ENCODE measurements at places on chromosomes 1 and 21.

- no peak for DNase-seq
Measured at GRCh38 chr1:167082511-167083027, 7.6 kb downstream of the GPA33 start.

DNA sequence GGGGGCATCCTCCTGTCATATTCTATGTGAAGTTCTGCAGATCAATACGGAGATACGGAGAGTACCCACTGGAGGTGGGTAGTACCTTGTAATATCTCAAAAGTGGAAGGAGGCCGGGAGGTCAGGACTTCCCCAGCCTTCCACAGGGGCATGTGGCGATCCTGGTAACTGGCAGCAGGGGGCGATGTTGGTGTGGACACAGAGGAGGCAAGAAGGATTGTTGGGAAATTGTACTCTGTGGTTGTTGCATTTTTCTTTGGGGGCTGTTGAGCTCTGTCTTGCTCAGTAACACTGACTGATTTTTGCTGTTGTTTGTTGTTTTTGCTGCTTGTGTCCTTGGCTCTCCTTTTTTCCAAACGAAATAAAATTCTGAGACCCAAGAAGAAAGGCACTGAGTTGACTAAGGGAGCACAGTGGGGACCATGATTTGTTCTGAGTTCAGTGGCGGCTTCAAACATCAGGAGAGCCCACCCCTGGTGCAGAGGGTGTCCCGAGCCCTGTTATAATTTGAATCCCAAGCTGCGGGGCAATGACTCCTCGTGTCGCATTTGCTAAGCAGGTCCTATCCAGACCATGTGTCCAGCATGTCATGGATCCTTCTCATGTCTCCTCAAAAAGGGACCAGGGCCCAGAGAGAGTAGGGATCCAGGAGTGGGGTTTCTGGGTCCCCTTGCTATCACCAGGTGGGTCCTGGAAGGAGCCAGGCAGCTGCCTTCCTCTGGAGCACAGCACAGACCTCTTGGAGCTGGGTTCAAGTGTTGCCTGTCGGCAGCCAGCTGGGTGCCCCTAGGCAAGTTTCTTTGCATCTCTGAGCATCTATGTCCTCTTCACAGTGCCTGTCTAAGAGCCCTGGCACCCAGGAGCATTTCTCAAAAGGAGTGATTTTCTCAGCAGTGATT, 22.8 kb downstream of the LHX4 start:
- peak; percentile 70 for DNase-seq

- peak; percentile 51 for DNase-seq
Measured at GRCh38 chr1:60055336-60055735, 18.2 kb downstream of the C1orf87 start.

- DNase-seq, result no peak
Measured at GRCh38 chr21:36048357-36048756, 12.0 kb downstream of the SETD4 start.

DNA sequence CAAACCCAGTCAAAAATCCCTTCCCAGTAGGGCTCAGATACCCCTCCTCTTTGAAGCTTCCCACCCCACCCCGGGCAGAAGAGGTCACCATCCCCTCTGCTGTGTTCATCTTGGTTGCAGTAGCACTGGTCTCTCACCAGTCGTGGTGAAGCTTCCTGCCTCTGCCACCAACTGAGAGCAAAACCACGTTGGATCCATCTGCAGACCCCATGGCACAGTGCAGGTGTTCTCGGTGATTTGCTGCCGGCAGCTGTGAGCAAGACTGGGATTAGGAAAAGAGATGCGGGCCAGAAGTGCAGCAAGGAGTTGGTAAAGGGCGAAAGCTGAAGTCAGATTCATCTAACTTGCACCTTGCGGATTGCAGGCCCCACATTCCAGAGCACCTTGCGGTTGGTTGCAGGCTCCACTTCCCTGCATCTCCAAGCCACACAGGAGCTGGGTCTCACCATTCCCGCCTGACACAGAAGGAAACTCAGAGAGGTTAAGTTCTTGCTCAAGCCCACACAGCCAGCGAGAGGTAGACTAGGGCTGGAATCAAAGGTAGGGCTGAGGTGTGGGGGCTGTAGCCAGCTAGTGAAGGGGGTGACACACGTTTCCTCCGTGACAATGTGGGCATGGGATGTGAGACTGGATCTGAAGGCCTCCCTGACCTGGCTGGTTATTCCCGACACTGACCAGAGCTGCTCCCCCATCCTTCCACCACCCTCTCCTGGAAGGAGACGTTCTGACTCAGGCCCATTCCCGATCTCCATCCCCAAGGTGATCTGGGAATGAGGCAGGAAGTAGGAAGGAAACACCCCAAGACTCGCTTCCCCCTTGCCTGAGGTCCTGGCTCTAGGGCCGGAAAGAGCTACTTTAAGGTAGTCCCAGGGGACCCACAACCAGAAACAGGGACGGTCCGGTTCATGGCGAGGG, 3.3 kb upstream of the FAM110D start:
- no peak for DNase-seq

- DNase-seq, result peak; percentile 84
Measured at GRCh38 chr1:91751275-91751674, 134.7 kb downstream of the TGFBR3 start.

- DNase-seq, result no peak
Measured at GRCh38 chr1:114341299-114341698, 169.7 kb downstream of the TRIM33 start.

DNA sequence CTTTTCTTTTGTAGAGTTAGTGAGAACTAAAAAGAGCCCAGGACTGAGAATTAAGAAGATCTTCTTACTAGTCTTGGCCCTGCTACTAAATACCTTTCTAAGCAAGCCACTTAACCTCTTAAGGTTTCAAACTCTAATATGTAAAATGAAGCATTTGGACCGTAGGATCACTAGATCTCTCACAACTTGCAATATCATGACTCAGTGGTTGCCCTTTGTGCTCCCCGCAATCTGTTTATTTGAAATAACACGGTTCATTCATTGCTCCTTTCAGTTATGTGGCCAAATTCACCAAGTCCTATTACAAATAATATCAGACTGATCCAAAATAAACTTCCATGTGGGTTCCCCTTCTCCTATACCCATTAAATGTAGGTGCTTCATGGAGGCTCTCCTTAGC, 10.8 kb downstream of the PALMD start:
- no peak for DNase-seq

- DNase-seq, result no peak
Measured at GRCh38 chr1:198865319-198865718, 226.5 kb downstream of the PTPRC start.

GRCh38 chr1:170676628-170677027, 12.7 kb downstream of the PRRX1 start:
- no peak for DNase-seq

GRCh38 chr21:31500071-31500470, 156.0 kb upstream of the TIAM1 start:
- no peak for DNase-seq

DNA sequence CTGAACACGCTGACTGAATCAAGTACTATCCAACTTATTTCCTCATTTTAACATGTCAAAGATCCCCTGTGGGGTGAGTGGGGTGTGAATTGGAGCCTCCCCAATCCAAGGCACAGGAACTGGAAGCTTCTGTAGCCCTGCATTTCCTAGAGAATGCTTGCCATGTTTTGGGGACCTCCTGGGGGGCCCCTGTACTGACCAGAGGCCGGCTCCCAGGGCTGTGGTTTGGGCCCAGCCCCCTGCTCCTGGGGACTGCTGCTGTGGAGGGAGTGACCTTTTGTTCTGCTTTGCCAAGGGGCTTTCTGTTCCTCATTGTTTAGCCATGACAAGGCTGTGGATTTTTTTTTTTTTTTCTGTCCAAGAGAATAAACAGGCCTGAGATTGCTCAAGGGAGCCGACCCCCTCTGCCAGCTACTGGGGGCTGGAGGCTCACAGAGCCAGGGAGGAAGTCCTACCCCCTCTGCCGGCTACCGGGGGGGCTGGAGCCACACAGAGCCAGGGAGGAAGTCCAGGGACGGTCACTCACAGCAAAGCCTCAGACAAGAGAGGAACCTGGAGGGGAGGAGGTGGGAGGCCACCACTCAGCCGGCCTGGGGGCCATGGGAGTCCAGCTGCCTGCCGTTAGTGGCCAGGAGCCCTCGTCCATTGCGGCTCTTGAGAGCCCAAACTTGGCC, 17.4 kb downstream of the TNFRSF1B start:
- DNase-seq, result peak; percentile 88

DNA sequence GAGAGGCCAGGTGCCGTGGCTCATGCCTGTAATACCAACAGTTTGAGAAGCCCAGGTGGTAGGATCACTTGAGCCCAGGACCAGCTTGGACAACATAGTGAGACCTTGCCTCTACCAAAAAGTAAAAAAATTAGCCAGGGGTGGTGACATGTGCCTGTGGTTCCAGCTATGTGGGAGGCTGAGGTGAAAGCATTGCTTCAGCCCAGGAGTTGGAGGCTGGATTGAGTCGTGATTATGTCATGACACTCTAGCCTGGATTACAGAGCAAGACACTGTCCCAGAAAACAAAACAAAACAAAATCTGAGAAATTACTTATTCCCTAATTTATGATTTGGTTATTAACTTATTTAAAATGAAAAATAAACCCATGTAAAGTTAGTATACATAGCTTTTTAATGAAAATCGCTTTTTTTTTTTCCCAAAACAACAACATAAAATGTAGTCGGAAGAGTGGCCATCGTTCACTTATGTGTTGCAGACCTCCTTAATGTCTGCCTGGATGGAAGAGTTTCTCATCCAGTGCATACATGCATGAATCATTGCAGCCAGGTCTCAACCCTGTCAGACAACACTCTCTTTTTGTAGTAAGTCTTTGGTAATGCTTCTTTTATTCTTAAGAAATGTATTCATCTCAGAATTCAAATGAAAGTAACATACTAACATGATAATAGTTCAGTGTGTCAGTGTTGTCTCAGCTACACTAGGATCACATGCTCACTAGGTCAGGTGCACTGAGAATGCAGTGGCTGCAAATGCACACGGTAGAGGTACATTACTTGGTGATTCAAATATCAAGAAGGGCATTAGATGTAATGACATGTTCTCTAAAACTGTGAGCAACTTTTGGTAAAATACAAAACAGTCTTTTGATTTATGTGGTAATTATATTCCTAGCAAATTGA, 28.0 kb downstream of the ITSN1 start:
- no peak for DNase-seq

GRCh38 chr21:14757533-14758327, 211.6 kb upstream of the SAMSN1 start:
- DNase-seq, result no peak

DNA sequence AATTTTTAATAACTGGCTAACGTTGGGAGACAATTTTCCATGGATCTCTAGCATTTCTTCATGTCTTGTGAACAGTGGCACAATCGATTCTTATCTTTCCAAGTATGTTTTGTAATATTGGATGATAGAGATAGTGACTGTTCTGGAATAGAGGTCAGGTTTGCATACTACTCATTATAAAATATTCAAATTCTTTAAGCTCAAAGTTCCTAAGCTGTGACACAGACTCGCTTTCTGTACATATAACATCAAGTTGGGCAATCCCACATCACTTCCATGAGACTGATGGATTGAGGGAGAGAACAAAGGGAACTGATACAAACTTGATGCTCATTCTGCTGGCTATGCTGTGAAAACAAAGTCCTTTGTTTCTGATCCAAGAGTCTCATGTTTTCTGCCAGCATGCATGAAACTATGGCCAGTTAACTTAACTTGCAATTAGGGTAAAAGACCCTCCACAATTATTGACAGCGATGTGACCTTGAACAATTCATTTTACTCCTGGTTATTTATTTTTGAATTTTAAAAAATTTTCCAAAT, 392.4 kb downstream of the TTLL7 start:
- no peak for DNase-seq

DNA sequence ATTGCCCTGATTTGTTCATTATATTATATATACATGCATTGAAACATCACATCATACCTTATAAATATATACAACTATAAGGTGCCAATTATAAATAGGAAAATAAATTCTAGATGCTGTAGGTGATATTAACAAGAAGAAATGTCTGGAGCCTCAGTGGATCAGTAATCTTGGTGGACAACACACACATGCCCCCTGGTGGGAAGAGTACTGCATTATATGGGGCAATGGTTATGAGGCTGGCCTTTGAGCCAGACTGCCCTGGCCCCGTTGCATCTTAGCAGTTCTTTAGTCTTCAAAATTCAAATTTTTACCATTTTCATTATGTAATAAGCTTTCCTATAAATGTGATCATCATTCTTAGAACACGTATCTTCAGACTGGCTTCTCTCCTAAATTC, 335.0 kb upstream of the GREM2 start:
- DNase-seq, result peak; percentile 63

DNA sequence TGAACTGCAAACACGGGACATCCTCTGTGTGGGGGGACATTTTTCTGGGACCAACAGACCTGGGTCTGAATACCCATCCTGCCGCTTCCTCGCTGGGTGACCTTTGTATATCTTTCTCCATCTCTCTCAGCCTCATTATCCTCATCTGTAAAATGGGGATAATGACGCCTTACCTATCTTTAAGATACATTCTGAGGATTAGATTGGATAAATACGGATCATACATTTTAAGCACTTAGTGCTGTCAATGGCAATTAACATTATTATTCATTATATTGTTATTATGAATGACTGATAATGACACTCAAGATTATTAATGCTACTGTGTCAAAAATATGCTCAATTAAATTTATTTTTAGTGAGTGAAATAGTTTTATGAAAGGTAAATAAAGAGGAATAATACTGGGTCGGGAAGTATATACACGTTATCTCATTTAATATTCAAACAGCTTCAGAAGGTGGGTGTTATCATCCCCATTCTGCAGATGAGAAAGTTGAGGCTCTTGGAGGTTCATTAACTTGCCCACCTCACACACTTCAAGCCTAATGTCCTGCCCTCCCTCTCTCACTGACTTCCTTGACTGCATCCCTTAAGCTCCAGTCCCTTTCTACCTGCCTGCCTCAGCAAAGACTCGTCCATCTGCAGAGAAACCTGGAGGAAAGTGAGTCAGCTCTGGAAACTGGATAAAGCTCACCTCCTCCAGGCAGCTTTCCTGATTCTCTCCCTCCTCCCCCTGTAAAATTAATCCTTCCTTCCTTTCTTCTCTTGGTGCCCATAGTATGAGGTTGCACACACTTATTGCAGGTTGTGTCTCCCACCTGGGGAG, 120.7 kb upstream of the JUN start:
- no peak for DNase-seq

- DNase-seq, result no peak
Measured at GRCh38 chr1:25996966-25997827, 666 bp downstream of the PAFAH2 start.

DNA sequence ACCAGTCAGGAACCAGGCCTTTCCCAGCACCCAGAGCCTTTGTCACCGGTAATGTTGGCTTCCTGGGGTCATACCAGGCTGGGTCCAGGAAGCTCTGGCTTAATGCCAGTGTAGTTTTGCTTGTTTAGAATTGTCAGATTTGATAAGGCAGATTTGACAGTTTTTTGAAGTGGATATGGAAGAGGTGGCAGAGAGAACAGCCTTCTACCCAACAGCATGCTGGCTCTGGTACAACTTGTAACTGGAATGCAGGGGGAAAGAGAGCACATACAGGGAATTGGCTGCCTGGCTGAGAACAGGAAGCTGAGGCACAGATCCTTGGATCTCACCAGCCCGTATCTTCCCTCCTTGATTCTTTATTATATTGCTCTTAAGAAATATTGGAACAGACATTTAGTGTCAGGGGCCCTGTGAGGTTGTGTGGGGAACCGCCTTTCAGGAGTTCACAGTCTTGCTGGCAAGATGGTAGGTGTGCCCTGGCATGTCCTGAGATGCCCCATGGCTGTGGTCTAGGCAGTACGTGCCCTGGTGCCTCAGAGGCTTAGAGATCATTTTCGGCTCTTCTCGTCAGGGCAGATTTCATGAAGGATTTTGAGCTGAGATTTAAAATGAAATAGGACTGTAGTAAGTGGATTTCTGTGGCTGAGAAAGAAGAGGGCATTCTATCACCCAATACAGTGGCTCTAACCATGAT, 227.0 kb downstream of the PBX1 start:
- peak; percentile 62 for DNase-seq

- DNase-seq, result no peak
Measured at GRCh38 chr21:37710546-37711285, 205.5 kb downstream of the KCNJ6 start.

Measured in astrocyte of the hippocampus (primary cell).